NCI-H2081 treated with DMSO at 0.1 percent for 48 hours (cell line): ENCODE measurements at places on chromosomes 13 and 19.

- DNase-seq = no peak
Measured at GRCh38 chr13:109383683-109384082, 402.7 kb downstream of the IRS2 start.

- no peak for DNase-seq
Measured at GRCh38 chr19:6891761-6892385, 4.5 kb downstream of the ADGRE1 start.

- no peak for DNase-seq
Measured at GRCh38 chr19:54587026-54587425, 6.4 kb upstream of the LILRA1 start.

GRCh38 chr13:107339209-107339608 lies 771.3 kb upstream of the ARGLU1 start:
- DNase-seq = no peak
